ENCODE measurements at places on chromosomes 3 and 15.
A peak's percentile ranks its signal among the peaks of the same experiment; 100 is the strongest.

- no peak for DNase-seq
Observed at GRCh38 chr15:90241343-90242192, 7.6 kb downstream of the GDPGP1 start.

GRCh38 chr3:79162653-79163052 is 605.1 kb downstream of the ROBO1 start:
- DNase-seq = no peak

DNA sequence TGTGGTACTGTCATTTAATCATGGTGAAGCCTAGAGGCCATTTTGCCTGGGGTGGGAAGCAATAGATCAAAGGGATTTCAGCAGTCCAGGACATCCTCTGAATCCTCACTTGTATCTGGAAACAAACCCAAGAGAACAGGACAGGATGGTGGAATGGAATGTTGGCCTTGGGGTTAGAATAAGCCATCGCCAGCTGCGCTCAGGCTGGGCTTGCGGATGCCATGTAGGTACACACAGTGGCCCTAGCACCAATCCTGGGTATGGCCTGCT is 76.5 kb upstream of the ALDH1A3 start:
- DNase-seq = peak; percentile 17

GRCh38 chr3:128684986-128685726 is 34.5 kb upstream of the RPN1 start:
- no peak for DNase-seq

- DNase-seq = no peak
Observed at GRCh38 chr15:75211436-75212199, 9.9 kb downstream of the C15orf39 start.

GRCh38 chr15:87567406-87568030 is 689.0 kb downstream of the NTRK3 start:
- no peak for DNase-seq

DNA sequence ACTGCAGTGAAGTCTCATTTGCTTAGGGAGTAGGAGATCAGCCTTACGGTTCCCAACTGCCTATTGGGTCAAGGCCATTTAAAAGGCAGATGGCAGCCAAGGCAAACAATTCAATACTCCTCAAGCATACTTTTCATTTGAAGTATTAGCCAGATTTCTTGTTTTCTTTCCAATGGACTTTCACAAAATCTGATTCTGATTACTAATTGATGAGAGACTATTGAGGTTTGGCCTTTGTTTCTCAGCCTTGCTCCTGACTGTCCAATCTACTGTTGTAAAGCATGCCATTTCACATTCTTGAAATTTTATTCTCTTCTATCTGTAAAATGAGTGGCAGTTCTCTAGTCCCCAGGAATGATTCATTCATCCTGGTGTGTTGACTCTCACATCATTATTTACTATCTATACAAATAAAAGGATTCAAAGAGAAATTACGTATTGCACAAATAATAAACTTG is 166.2 kb upstream of the TGFBR2 start:
- no peak for DNase-seq

DNA sequence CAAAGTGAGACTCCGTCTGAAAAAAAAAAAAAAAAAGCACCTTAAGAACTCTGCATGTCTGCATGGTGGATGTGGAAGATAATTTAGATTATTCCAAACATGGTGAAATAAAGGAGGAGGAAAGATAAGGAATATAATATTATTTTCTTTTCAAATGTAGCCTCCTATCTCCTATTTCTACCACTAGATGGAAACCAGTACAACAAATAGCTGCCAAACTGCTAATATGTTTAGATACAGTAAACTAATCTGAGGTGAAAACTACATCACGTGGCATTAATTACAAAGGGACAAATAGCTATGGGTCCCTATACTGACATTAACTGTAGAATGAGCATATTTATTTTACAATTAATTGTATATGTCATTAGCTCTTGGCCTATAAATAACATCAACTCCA is 197.8 kb downstream of the TBC1D5 start:
- DNase-seq = no peak

GRCh38 chr15:27414168-27414870 is 443.3 kb downstream of the GABRG3 start:
- no peak for DNase-seq

- peak; percentile 92 for DNase-seq
Observed at GRCh38 chr3:197516517-197516889, 39.3 kb downstream of the BDH1 start.

GRCh38 chr3:46477145-46477544 is 12.4 kb upstream of the LTF start:
- DNase-seq = no peak

- no peak for DNase-seq
Observed at GRCh38 chr3:62090066-62090465, 283.3 kb downstream of the FEZF2 start.

- no peak for DNase-seq
Observed at GRCh38 chr3:9590282-9590791, 36.7 kb upstream of the LHFPL4 start.

- DNase-seq = no peak
Observed at GRCh38 chr15:83435782-83436181, 11.4 kb upstream of the SH3GL3 start.
